ENCODE measurements at places on chromosomes 4 and X.

DNA sequence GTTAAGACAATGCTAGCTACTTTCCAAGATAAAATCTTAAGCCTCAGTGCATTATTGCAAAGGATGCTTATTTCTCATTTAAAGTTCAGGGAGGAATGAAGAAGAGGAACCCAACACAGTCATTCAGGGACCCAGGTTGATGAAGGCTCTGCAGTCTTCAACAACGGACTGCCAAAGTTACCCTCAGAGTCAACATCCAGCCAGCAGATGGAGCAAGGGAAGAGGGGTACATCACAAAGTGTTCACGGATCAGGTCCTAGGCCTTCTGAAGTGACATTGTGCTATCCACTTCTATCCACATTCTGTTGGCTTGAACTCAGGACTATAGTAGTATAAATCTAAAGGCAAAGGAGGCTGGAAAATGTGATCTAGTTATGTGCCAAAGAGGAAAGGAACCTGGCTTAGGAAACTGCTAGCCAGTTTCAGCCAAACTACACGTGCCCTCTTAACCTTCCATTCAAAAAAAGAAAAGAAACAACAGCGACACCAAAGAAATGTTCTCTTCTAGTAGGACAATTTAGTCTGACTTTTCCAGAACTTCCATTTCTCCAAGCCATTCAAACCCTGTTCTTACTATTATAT lies 28.8 kb downstream of the NKX6-1 start:
- no peaks in the 10 kb centered on the region for H3K36me3 ChIP-seq
- no peaks in the 10 kb centered on the region for H3K4me1 ChIP-seq
- no peak overlapping the region for H3K27ac ChIP-seq
- no peak overlapping the region for H3K4me3 ChIP-seq
- no peak for DNase-seq

DNA sequence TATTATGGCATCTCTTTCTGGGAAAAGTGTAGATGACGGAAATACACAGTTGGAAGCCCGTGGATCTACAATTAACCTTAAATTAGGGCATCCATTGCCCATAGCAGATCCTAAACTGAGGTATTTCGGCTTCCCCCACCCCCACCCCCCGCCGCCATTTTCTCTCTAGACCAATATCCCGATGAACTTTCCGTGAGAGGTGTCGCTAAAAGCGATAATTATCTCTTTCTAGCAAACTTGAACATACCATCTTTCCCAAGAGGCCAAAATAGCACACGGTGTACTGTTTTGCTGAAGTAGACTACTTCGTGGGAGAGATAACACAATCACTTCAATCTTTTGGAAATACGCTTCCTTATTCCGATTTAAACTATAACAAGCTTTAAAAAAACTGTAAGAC lies 554 bp downstream of the KLHL15 start:
- peaks cover 5% of the 10 kb centered on the region for H3K4me1 ChIP-seq
- H3K4me3 ChIP-seq, result peak overlapping the region; percentile 86
- no peak for DNase-seq
- H3K27me3 ChIP-seq, result no peaks in the 10 kb centered on the region
- H3K36me3 ChIP-seq, result no peaks in the 10 kb centered on the region

DNA sequence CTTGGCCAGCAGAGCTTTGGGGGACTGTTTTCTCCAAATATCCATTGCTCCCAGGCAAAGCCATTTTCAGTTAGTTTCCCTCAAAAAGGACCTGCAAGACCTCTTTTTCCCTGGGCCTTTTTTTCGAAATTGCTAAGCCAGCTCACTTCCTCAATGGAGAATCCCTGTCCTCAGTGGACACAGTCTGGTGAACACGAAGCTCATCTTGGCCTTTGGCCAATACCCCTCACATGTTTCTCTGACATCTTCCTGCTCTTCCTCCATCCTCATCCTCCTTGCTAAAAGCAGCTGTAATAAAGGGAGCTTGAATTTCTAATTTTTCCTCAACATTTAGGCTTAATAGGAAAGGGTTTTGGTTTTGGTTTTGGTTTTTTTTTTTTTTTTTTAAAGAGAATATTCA lies 17.6 kb upstream of the PRPS1 start:
- H3K4me1 ChIP-seq, result no peaks in the 10 kb centered on the region
- no peak overlapping the region for H3K27ac ChIP-seq
- DNase-seq, result no peak
- H3K4me3 ChIP-seq, result no peak overlapping the region
- H3K27me3 ChIP-seq, result no peaks in the 10 kb centered on the region

GRCh38 chr4:101914761-101915160 lies 124.2 kb downstream of the BANK1 start:
- DNase-seq, result no peak
- no peak overlapping the region for H3K4me3 ChIP-seq
- no peaks in the 10 kb centered on the region for H3K4me1 ChIP-seq
- no peak overlapping the region for H3K27ac ChIP-seq
- no peaks in the 10 kb centered on the region for H3K36me3 ChIP-seq
- H3K27me3 ChIP-seq, result no peaks in the 10 kb centered on the region

DNA sequence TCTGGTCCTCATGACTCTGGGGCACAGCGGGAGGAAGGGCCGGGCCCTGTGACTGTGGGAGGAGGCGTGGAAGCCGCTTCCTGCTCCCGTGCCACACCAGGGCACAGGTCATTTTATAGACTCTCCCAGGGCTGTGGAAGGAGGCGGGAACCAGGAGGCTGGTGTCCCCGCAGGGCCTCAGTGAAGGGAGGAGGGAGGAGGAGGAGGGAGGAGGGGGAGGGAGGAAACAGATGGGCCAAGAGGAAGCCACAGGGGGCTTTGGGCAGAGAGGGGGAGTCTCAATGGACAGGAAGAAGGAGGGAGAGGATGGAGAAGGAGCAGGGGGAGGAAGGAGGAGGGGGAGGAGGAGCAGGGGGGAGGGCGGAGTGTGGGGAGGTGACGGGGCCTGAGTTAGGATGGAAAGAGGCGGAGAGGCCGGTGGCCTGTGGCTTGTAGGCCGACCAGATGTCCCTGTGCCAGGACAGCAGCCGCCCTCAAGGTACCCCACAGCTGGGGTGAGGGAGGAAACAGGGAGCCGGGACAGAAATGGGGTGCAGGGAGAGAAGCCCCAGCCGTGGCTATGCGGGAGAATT lies 6.2 kb upstream of the PLCXD1 start:
- H3K4me1 ChIP-seq, result peaks cover 18% of the 10 kb centered on the region
- DNase-seq, result no peak
- peak overlapping the region; percentile 16 for H3K27ac ChIP-seq
- H3K27me3 ChIP-seq, result no peaks in the 10 kb centered on the region

DNA sequence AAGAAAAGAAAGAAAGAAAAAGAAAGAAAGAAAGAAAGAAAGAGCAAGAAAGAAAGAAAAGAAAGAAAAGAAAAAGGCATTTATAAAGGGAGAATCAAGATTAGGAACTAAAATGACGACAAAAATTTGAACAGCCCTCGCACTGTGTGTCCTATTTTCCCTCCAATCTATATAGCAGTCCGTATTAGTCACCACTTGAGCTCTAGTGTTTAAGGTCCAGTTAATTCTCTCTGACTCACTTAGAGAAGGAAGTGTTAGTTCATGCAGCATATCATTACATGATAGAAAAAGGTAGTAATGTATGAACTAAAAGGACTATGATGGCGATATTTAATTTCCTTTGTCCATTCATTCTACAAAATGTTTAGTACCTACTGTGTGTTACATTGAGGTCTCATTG lies 122.7 kb downstream of the CBLL2 start:
- DNase-seq, result no peak
- H3K4me3 ChIP-seq, result no peak overlapping the region
- H3K27ac ChIP-seq, result no peak overlapping the region

DNA sequence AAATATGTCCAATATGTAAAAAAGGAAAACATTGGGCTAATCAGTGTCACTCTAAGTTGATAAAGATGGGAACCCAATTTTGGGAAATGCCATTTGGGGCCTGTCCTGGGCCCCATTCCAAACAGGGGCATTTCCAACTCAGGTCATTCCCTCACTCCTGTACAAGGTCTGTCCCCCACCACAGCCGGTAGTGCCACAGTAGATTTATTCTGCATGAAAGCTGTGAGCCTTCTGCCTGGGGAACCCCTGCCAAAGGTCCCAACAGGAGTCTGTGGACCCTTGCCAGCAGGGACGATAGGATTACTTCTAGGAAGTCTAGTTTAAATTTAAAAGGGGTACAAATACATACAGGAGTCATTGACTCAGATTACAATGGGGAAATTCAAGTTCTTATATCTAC lies 317.6 kb upstream of the GNPDA2 start:
- no peaks in the 10 kb centered on the region for H3K4me1 ChIP-seq
- H3K27me3 ChIP-seq, result no peaks in the 10 kb centered on the region
- H3K36me3 ChIP-seq, result no peaks in the 10 kb centered on the region
- H3K4me3 ChIP-seq, result no peak overlapping the region
- no peak overlapping the region for H3K27ac ChIP-seq

DNA sequence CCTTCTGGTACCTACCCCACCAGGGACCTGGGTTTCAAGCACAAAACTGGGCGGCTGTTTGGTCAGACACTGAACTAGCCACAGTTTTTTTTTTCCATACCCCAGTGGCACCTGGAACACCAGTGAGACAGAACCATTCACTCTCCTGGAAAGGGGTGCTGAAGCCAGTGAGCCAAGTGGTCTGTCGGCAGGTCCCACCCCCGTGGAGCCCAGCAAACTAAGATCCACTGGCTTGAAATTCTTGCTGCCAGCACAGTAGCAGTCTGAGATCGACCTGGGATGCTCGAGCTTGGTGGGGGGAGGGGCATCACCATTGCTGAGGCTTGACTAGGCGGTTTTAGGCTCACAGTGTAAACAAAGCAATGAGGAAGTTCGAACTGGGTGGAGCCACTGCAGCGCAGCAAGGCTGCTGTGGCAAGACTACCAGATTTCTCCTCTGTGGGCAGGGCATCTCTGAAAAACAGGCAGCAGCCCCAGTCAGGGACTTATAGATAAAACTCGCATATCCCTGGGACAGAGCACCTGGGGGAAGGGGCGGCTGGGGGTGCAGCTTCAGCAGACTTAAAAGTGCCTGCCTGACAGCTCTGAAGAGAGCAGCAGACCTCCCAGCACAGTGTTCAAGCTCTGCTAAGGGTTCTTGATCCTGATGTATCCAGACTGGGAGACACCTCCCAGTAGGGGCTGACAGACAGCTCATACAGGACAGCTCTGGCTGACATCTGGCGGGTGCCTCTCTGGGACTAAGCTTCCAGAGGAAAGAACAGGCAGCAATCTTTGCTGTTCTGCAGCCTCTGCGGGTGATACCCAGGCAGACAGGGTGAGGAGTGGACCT lies 223.0 kb downstream of the COX18 start:
- DNase-seq, result no peak
- no peaks in the 10 kb centered on the region for H3K4me1 ChIP-seq
- no peaks in the 10 kb centered on the region for H3K36me3 ChIP-seq
- peaks cover 5% of the 10 kb centered on the region for H3K27me3 ChIP-seq

GRCh38 chr4:71749008-71749594 lies 34.8 kb downstream of the GC start:
- DNase-seq, result no peak
- no peak overlapping the region for H3K4me3 ChIP-seq
- H3K27me3 ChIP-seq, result no peaks in the 10 kb centered on the region
- no peak overlapping the region for H3K27ac ChIP-seq
- no peaks in the 10 kb centered on the region for H3K36me3 ChIP-seq
- H3K4me1 ChIP-seq, result no peaks in the 10 kb centered on the region

- no peak overlapping the region for H3K4me3 ChIP-seq
- H3K4me1 ChIP-seq, result peaks cover 8% of the 10 kb centered on the region
- no peaks in the 10 kb centered on the region for H3K27me3 ChIP-seq
- no peaks in the 10 kb centered on the region for H3K36me3 ChIP-seq
- no peak overlapping the region for H3K27ac ChIP-seq
Measured at GRCh38 chr4:156886481-156886880, 85.1 kb downstream of the PDGFC start.

- no peaks in the 10 kb centered on the region for H3K36me3 ChIP-seq
- peaks cover 72% of the 10 kb centered on the region for H3K27me3 ChIP-seq
- no peak for DNase-seq
- no peak overlapping the region for H3K4me3 ChIP-seq
Measured at GRCh38 chr4:6443035-6444023, 29.1 kb downstream of the PPP2R2C start.

DNA sequence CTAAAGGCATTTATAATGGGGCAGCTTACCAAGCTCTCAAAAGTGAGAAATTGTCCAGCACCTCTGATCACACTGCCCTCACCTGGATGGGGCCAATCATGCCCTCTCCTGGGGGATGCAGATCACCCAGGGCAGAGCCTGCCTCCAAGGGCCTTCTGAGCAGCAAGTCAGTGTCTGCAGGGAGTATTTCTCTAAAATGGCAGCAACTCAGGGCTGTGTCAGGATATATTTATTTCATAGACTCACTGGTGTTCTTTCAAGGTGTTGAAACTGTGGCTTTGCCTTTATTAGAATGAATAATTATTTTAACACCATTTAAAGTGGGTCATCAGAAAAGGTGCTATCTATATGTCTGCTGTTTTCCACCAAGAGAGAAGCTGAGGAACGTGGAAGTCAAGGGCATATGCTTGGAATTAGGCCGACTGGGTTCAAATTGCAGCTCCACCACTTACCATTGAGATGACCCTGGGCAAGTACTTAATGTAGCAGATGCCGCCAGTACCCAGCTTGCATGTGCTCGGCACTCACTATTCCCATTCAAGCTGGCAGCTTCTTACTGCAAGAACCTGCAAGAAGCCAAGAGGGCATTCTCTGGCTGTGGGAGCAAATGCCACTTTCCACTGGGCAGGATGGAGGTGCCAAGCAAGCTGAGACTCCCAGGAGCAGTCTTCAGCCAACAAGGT lies 590.0 kb downstream of the BCOR start:
- no peaks in the 10 kb centered on the region for H3K36me3 ChIP-seq
- DNase-seq, result no peak
- no peaks in the 10 kb centered on the region for H3K27me3 ChIP-seq
- no peaks in the 10 kb centered on the region for H3K4me1 ChIP-seq
- peak overlapping the region; percentile 61 for H3K27ac ChIP-seq

DNA sequence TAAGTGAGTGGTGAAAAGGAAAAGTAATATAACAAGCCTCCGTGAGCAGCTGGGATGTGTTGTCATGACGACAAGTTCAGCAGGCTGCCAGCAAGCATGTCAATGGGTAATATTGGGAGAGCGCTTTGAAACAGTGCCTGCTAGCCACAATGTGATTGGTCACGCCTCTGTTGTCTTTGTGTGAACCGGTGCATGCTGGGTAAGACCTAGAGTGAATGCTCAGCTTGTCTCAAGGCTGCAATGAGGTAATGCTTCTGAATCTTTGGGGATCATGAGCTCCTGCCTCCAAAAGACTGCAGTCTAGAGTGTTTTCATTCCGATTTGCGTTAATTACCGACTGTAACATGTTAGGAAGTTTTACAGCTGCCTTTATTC lies 54.9 kb downstream of the STOX2 start:
- no peaks in the 10 kb centered on the region for H3K27me3 ChIP-seq
- DNase-seq, result peak; percentile 36
- peak overlapping the region; percentile 78 for H3K27ac ChIP-seq
- H3K4me1 ChIP-seq, result peaks cover 51% of the 10 kb centered on the region
- H3K36me3 ChIP-seq, result no peaks in the 10 kb centered on the region
